Stimulated activated CD8-positive, alpha-beta memory T cell treated with anti-CD3 and anti-CD28 coated beads, Interleukin-7, amount 100 ng/mL, for 1 hour (primary cell): ENCODE measurements at places on chromosomes 7 and 10.

GRCh38 chr7:6590645-6591110 lies 857 bp downstream of the INTS15 start:
- DNase-seq: no peak

DNA sequence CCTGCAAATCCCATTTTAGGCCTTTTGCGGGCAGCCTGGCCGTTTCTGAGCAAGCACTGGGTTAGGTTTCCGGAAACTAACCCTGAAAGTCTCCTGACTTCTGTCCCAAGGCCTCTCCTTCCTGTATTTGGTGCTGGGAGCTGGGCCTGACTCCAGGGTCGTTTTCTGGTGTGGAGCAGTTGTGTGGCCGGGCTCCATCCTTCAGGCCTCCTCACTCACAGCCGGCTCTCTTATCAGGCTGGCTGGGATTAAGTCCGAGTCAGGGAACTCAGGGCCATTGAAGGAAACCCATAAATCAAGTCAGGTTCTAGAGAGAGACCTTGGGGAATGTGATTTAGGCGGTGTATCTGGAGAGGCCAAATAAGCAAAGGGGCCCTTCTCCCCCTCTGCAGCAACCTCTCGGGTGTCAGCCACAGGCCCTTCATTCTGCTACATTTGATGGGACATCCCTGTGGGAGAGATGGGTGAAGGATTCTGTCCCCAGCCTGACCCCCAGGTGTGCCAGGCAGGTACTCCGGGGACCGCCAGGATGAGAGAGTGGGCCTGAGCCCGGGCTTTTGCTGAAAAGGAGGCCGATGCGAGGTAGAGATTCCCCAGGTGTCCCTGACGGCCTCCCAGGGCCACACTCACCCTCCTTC lies 3.3 kb downstream of the GATA3 start:
- DNase-seq: no peak

- no peak for DNase-seq
These were observed 14.5 kb downstream of the PYROXD2 start for GRCh38 chr10:98400482-98400881.

DNA sequence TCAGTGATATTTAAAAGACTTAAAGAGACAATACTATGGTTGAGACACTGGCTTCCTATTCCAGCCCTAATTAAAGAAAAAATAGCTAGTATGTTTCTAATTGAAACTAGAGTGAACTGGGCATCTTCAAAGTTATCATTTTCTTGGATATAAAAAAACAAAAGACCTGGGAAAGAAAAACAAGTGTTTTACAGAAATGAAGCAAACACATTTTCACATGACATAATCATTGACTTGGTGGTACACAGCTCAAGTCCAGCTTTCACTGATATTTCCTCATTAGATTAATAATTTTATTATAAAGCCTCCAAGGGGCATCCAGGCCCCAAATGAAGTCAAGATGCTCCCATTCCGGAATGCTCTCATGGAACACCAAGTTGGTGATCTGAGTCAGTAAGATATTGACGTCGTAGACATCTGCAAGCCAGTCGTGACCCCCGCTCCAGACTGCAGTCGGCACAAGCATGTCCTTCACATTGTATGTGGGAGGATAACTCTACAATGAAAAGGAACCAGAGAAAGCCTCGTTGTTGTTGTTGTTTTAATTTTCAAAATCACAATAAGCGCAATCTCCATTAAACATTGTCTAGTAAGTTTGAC lies 7.5 kb upstream of the CH25H start:
- DNase-seq: no peak
